ENCODE measurements at places on chromosomes 5 and 9.

- DNase-seq = no peak
These were observed 71.8 kb upstream of the ADRA1B start for GRCh38 chr5:159844267-159845121.

DNA sequence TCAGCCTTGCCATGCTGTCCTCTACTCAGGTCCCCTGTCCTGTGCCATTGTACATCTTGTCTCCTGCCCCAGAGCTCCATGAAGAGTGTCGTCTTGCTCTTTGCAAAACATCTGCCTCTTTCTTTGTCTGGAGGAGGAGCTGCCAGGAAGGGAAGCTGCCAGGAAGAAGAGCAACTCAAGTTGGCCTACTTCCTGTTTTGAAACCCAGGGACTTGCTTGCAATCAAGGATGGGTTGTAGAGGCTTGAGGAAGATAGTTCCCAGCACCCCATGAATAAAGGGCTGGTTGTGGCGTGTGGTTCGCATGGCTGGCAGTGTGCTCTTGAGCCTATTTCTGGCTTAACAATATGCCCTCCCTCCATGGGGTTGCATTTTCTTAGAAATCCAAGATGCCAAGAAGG, 53.0 kb upstream of the CPEB4 start:
- DNase-seq = no peak

GRCh38 chr5:100761192-100761591, 141.9 kb downstream of the ST8SIA4 start:
- no peak for DNase-seq

DNA sequence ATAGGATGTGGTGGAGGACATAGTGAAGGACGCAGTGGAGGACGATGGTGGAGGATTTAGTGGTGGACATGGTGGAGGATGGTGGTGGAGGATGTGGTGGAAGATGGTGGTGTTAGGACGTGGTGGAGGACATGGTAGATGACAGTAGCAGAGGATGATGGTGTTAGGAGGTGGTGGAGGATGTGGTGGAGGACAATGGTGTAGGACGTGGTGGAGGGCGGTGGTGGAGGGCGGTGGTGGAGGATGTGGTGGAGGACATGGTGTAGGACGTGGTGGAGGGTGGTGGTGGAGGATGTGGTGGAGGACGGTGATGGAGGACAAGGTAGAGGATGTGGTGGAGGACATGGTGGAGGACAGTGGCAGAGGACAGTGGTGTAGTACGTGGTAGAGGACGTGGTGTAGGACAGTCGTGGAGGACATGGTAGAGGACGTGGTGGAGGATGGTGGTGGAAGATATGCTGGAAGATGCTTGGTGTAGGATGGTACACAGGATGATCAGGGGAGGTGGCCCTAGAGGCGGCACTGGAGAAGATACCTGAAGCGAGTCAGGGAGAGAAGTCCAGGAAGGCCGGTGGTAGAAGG, 68.7 kb downstream of the S1PR3 start:
- no peak for DNase-seq

DNA sequence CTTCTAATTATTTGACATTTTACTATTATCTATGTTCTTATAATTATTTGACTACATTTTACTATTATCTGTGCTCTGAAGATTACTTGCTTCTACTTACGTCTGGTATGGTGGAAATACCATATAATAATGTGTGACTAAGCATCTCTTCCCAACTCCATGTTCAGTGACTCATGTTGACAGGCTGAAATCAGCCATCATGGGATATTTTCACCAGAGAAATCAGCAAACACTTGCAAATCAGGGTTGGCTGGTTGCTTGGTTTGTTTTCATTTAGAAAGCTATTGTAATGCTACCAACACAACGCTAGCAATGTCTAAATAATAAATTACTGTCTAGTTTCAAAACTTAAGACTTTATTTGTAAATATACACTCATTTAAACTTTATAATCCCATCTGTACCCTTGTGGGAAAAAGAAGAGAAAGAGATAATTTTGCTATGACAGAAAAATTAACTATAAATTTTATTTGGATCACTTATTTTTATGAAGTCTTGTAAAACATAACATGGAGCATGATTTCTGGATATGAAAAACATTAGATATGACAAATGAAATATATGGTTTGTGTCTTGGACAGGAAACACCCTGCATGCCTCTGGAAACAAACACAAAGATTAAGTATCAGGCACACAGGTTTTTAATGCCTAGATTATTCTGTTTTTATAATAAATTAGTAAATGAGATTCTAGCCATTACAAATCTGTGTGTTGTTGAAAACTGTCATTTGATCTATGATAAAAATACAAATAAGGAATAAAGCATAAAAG, 337.6 kb downstream of the BNC2 start:
- DNase-seq = no peak

DNA sequence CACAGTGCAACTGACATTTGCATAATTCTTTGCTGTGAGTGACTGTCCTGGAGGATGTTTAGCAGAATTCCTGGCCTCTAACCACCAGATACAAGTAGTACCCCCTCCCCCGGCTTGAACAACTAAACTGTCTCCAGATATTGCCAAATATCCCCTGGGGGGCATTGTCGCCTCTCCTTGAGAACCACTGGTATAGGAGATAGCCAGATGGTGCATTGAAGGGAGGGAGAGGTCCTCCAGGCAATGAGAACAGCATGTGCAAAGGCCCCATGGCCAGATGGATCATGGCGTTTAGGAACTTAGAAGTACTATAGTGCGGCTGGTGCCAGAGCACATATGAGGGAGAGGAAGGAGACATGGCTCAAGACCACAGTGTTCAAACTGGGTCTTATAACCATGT, 18.9 kb upstream of the ORM1 start:
- DNase-seq = no peak

GRCh38 chr9:137429546-137429890, 6.3 kb downstream of the NOXA1 start:
- no peak for DNase-seq

All from stimulated activated CD4-positive, alpha-beta T cell treated with anti-CD3 and anti-CD28 coated beads, Interleukin-12 subunit alpha, Interleukin-12 subunit beta, amount 100 ng/mL, for 4 hours (primary cell).